Cortex of kidney (tissue), 1 donor: ENCODE measurements at places on chromosomes 7 and 10.

GRCh38 chr10:132265890-132266496 is 41.8 kb downstream of the STK32C start:
- no peak for DNase-seq

DNA sequence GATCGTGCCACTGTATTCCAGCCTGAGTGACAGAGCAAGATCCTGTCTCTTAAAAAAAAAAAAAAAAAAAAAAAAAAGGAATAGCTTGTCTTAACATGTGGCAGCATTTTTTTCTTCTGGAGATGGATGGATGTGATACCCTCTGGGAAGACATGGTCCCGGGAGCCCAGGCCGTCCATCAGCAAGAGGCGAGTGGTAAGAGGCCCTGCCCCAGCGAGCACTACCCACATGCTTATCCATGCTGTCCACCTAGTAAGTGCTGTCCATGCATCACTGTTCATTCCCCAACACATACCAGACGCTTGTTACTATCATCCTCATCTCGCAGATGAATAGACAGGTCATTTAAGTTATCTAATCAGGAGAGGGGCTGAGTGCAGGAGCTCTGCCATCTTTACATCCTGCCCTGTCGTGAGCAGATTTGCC is 12.9 kb downstream of the ATP6V1F start:
- DNase-seq = no peak

GRCh38 chr7:19117870-19118608 is 603 bp upstream of the TWIST1 start:
- DNase-seq = no peak

DNA sequence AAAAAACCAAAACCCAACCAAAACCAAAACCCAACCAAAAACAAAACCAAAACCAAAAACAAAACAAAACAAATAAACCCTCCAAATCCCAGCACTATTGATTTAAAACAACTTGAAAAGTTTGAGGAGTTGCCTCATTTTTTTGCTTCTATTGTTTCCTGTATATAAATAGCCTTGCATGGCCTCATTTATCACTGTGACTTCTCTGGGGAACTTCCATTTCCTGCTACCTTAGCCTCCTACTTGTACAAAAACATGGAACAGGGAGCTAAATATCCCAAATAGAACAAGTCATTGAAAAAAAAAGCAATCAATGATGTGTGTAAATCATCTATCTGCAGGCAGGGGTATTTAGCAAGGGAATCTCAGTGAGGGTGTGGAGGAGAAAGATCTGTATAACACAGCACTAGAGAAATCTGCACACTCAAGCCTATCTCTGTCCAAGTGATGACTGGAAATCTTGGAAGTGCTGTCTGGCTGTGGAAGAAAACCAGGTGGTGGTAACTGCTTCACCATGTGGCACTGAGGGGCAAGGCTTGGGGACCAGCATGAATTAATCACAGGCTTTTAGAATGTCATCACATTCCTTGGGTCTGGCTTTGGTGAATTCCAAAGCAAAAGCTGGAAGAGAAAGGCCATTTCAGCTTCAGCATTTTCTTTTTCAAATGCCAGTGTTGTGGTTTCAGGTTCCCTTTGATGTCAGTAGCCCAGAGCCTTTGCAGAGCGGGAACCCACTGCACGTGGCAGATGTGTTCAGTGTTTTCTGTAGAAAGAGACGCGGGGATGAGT is 349.5 kb upstream of the ZNF32 start:
- DNase-seq = no peak
